WTC11 (cell line): ENCODE measurements at places on chromosomes 7 and 10.

- DNase-seq: no peak
Observed at GRCh38 chr10:127999297-128000129, 92.6 kb downstream of the PTPRE start.

DNA sequence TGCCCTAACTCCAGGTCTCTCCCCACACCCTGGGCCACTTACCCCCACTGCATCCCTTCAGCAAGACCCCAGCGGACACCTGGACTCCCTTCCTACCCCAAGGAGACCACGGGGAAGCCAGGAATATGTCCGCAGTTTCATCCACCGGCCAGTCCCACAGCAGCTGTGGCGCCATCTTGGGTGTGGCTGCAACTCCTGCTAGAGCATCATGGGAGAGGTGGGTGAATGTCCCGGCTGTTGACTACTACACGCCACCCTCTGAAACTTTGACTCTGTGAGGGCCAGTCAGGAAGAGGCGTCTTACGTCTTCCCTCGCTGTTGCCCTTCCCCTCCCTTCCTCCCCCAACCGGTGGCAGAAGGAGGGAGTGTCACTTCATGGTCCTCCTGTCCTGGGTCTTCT, 238.3 kb upstream of the RNF32 start:
- DNase-seq: no peak

DNA sequence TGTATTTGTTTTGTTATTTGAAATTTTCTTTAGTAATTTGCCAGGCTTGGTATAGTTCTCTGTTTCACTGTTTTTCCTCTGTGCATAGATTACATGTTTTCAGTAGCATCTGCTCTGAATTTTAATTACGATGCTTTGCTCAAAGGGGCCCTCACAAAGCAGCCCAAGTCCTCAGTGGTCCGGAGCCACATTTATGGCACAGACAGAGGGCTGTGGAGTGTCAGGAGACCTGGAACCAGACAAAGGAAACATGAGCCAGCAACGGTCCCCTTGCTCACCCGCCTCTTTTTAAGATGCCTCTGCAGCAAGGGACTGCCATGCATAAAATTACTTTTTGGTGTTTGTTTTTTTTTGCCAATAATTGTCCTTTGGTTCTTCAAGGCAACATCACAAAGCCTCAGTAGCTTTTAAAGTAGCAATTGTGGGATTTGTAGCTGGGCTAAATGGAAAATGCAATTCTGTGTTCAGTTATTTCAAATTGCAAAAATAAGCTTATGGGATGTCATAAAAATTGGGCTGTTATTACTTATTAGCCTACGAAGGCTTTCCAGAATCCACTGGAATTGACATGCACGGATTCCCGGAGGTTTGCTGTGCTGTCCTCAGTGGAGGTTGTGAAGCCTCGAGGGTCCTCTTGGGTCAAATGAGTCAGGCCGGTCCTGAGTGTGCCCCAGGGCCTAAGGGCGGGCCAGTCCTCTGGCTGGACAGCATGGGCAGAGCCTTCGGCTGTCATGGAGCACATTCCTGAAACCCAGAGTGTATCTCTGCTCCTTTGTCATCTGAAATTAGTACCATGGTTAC, 422.8 kb downstream of the GLRX3 start:
- no peak for DNase-seq

DNA sequence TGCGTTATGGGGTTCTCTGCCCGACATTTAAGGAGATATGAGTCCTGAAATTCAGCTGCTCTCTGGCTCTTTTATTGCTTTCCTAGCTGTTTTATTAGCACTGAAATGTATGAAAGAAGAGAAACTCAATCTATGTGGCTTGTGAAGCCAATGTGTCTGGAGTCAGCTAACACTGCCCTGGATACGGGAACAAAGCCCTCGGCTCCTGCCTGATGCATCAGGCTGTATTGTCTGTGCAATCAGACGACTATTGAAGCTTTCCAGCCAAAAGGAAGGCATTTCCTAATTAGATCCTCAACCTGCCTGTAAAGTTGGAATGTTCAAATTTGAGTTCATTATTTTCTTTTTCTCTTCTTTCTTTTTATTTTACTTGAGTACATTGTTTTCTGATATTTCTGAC, 22.0 kb upstream of the TM9SF3 start:
- DNase-seq: no peak

- no peak for DNase-seq
Observed at GRCh38 chr10:62050893-62051433, 149.5 kb downstream of the ARID5B start.

GRCh38 chr10:48496105-48496830, 108.6 kb downstream of the ARHGAP22 start:
- DNase-seq: no peak

GRCh38 chr10:95391581-95392216, 100.9 kb upstream of the PDLIM1 start:
- peak; percentile 55 for DNase-seq

GRCh38 chr10:17200001-17200911, 1.2 kb downstream of the TRDMT1 start:
- no peak for DNase-seq

DNA sequence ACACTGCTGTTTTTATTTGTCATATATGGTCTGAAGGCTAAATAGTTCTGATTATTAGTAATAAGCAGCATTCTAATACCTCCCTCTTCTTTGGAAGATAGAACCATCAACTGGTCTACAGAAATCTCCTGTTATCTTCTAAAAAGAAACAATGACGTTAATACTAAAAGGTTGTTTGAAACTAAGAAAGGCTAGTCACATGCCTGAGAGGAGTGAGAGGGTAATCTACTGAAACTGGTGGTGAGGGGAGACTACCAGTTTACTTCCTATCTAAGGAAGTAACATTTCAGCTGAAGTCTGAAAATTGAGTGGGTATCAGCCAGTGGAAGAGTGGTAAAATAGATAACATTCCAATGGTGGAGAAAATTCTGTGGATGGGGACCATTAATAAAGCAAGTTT, 48.4 kb downstream of the FGFBP3 start:
- no peak for DNase-seq

DNA sequence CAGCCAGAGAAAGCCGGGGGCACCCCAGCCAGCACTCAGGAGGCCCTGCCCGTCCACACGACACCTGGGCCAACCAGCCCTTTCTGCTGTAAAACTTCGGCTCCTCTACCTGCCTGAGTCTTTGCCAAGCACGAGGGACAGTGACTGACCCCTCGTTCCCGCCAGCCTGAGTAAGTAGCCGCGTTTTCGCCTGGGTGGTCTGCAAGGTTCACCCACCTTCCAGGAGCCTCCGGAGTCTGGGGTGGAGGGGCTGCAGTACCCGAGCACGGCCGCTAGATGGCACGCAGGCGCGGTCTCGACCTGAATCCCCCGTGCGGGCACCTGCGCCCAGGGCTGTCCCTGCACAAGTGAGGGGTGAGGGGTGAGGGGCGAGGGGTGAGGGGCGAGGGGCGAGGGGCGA, 192.7 kb downstream of the PTPRN2 start:
- DNase-seq: peak; percentile 87

DNA sequence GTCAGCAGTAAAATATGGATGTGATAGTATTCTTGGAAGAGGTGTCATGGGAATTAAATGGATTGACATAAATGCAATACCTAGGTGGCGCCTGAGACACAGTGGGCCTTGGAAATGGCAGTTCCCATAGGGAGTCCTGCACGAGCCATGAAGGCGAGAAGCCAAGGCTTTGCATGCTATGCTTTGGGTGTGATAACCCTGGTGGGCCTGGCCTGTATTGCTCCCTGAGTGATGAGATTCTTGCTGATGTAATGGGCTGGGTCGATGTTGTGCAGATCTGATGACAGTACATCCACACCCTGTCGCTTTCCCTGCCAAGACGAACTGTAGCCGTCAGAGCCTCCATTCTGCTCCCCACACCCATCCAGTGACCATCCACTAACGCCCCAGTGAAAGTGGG, 46.4 kb downstream of the CREB5 start:
- DNase-seq: no peak

- no peak for DNase-seq
Observed at GRCh38 chr10:99433378-99434020, 3.1 kb upstream of the GOT1 start.

- DNase-seq: no peak
Observed at GRCh38 chr10:75079436-75080083, 31.9 kb upstream of the SAMD8 start.

- peak; percentile 51 for DNase-seq
Observed at GRCh38 chr10:71213761-71214440, 1.5 kb downstream of the UNC5B start.

- DNase-seq: no peak
Observed at GRCh38 chr10:70135684-70136083, 3.1 kb upstream of the AIFM2 start.

DNA sequence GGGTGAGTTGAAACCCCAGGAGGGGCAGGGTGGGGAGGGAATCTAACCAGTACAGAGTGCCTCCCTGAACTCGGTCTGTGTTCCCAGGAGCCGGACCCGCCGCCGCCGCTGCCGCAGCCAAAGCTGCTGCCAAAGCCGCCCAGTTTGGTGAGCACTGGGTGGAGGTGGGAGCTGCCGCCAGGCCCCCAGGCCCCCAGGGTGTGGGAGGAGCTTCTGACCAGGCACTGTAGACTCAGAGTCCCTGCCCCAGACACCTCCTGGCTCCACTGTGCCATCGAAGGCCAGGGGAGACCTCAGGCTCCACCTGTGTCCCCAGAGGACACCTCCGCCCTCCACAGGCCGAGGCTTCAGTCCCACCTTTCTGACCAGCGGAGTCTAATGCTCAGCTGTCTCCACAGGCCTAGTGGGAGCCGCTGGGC, 20.4 kb upstream of the LIMK1 start:
- no peak for DNase-seq

DNA sequence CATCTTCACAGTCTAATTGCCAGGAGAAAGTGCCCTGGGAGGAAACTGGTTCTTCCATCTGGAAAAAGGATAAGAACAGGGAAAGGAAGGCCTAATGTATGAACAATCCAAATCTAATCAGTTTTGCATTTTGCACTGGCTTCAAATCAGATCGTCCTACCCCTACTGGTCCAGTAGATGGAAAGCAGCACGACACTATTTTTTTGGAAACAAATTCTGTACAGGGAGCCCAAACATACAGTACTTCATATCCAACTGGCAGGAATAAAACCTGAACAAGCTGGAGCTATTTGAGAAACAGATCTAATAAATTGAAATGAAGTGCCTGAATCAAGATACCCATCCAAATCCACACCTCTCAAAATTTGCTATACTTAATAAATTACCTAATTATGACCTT, 36.5 kb downstream of the ETV1 start:
- DNase-seq: no peak

- no peak for DNase-seq
Observed at GRCh38 chr7:84469034-84469433, 274.4 kb upstream of the SEMA3A start.

DNA sequence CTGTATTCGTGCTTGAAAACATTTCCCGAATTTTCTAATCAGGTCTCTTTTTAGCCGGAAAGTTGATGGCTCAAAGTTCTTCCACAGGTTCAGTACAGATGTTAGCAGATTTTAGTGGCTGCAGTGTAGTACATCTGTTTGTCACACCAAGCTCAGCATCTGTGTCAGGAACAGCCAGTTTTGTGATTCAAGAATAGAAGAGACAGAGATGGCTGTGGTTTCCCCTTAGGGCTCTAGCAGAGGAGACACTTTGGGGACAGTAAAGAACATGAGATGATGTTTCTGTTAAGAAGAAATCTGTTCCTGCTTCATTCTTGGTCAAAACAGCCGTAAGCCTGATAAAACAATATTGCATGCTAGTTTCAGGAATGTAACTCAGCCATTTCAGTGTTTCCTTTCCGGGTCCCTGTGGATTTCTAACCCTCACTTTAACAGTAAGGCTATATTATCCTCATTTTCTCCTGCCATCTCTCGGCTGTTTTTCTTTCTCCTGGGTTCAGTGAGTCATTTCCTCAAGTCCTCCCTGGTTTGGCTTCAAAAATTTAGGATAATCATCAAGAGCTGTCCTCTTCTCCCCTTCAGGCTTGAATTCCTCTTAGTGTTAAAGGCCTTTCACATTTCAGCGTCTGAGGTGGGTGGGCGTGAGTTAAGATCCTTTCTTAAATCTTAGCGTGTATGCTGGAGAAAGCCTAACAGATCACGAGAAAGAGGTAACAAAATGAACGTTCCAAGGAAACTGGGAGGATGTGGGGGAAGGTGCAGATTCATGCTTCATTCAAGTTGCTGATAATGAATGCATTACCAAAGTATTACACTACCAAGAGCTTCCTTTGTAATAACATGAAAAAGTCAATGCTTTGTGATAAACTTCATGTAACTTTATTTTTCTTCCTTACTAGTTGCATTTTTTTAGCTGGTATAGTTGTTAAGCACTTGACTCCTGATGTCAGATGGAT, 37.1 kb upstream of the BICC1 start:
- no peak for DNase-seq

DNA sequence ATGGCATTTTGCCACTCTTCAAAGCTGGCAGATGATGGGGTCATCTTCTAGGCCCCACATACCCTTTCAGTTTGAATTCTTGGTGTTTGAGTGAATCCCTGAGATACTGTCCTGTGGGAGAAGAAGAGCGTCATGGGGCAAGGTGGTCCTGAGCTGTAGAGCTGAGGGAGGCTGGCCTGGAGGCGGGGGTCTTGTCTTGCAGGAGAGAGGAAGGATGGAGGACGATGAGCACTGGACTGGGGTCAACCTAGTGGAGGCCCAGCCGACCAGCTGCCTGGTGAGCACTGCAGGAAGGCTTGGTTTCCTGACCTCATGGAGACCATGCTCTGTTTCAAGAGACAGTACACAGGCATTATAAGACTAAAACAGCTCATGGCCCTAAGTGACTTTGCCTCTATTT, 114.6 kb downstream of the TACC2 start:
- no peak for DNase-seq

GRCh38 chr7:131122394-131122793, 205.3 kb upstream of the MKLN1 start:
- no peak for DNase-seq

DNA sequence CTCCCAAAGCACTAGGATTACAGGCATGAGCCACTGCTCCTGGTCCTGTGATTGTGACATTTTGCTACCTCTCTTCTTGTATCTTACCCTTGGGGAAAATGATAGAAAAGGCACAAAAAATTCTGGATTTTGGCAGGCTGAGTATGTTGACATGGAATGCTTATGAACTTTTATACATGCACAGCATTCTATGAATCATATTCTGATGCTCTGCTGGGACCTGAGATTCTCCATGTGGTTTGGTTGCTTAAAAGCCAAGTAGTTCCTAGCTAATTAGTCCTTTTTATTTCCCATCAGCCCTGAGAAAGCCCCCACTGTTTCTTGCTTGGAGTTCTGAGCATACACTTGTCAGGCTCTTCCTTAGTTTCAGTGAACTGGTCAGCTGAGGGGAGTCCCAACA, 8.3 kb upstream of the KAZALD1 start:
- no peak for DNase-seq

- no peak for DNase-seq
Observed at GRCh38 chr10:4945766-4946717, 17.2 kb upstream of the AKR1C1 start.

DNA sequence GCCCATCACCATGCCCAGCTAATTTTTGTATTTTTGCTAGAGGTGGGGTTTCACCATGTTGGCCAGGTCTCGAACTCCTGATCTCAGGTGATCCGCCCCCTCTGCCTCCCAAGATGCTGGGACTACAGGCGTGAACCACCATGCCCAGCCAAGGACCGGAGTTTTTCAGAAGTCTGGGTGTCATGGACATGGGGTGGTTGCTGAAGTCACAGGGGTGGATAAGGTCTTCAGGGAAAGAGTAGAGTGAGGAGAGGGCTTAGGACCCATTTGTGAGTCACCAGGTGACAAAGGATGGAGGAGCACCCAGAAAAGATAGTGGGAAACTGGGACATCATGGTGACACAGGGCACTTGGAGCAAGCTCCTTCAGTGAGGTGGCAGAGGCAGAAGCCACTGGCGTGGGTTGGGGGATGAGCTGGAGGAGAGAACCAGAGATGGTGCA, 2.8 kb upstream of the GPRIN2 start:
- peak; percentile 7 for DNase-seq
